ENCODE measurements at places on chromosomes 4 and X. TPM values are rescaled to one million over a fixed set of nuclear protein-coding genes. Genes with fewer than 3 reads are reported as not detected.

STATH gene
- total RNA-seq, result not detected

PHKA1 gene
- 33.7 TPM for total RNA-seq

MAN2B2 gene
- total RNA-seq, result 9.8 TPM

CSN1S1 gene
- total RNA-seq, result not detected

SCML2 gene
- total RNA-seq, result 4.8 TPM

MEPE gene
- total RNA-seq, result not detected

NDP gene
- total RNA-seq, result 4.4 TPM

NUP62CL gene
- total RNA-seq, result 9.9 TPM

PRSS12 gene
- total RNA-seq, result 1.5 TPM

MCTS1 gene
- 83.7 TPM for total RNA-seq

RBM46 gene
- not detected for total RNA-seq

AKAP14 gene
- not detected for total RNA-seq

TEX13D gene
- not detected for total RNA-seq

MAGEA8 gene
- total RNA-seq, result not detected

NWD2 gene
- under 0.01 TPM for total RNA-seq

NUDT10 gene
- 0.22 TPM for total RNA-seq

CPLX1 gene
- total RNA-seq, result 0.87 TPM

PABPC4L gene
- total RNA-seq, result 0.47 TPM

AMBN gene
- not detected for total RNA-seq

HDX gene
- total RNA-seq, result 2.8 TPM

FGFR3 gene
- total RNA-seq, result 0.11 TPM
